A549 treated with Mapracorat at 1 μM for 4 hours (cell line): ENCODE measurements at places on chromosomes 1 and 21. TPM values are rescaled to one million over a fixed set of nuclear protein-coding genes. Genes with fewer than 3 reads are reported as not detected.

Gene FCMR
- total RNA-seq: 4.7 to 6.4 TPM (median 4.9 TPM) in 5 replicates

Gene NR1I3
- not detected in 5 replicates for total RNA-seq

Gene C1orf116
- total RNA-seq: 4.3 to 6.5 TPM (median 5.5 TPM) in 5 replicates

Gene IFI44L
- not detected in 5 replicates for total RNA-seq

Gene PUSL1
- 15.3 to 25.8 TPM (median 22.7 TPM) in 5 replicates for total RNA-seq

Gene TMCC2
- total RNA-seq: 1.4 to 1.8 TPM (median 1.6 TPM) in 5 replicates

Gene GBP4
- 0.07 to 0.08 TPM in 2 of 5 replicates, not detected in the others for total RNA-seq

Gene MANEAL
- 21.1 to 25.5 TPM (median 24.9 TPM) in 5 replicates for total RNA-seq

Gene CDC42SE1
- 76.7 to 92.0 TPM (median 80.0 TPM) in 5 replicates for total RNA-seq

Gene LGALS8
- 27.9 to 38.1 TPM (median 31.8 TPM) in 5 replicates for total RNA-seq

Gene BRWD1
- total RNA-seq: 8.2 to 10.7 TPM (median 10.0 TPM) in 5 replicates

Gene TNFSF18
- total RNA-seq: not detected in 5 replicates

Gene SLC6A9
- total RNA-seq: 11.5 to 16.0 TPM (median 13.8 TPM) in 5 replicates

Gene CD1B
- not detected in 5 replicates for total RNA-seq

Gene DMRTA2
- total RNA-seq: 0.10 to 0.26 TPM (median 0.22 TPM) in 5 replicates

Gene SYNC
- total RNA-seq: 10.7 to 15.2 TPM (median 14.5 TPM) in 5 replicates

Gene LIPI
- total RNA-seq: not detected in 5 replicates

Gene MR1
- 6.3 to 8.7 TPM (median 7.1 TPM) in 5 replicates for total RNA-seq

Gene AKR7A3
- total RNA-seq: 0.09 to 0.32 TPM (median 0.12 TPM) in 5 replicates

Gene RAB4A
- total RNA-seq: 44.0 to 54.6 TPM (median 49.9 TPM) in 5 replicates

Gene ADAM30
- total RNA-seq: not detected in 5 replicates

Gene COL16A1
- 2.9 to 5.7 TPM (median 4.6 TPM) in 5 replicates for total RNA-seq

Gene AMY1B
- not detected in 5 replicates for total RNA-seq

Gene SPATA6
- 1.3 to 1.9 TPM (median 1.7 TPM) in 5 replicates for total RNA-seq

Gene SERTAD4
- 0.50 to 1.1 TPM (median 0.64 TPM) in 5 replicates for total RNA-seq

Gene SPRR2A
- total RNA-seq: not detected in 5 replicates

Gene PRMT6
- total RNA-seq: not detected in 5 replicates

Gene VCAM1
- 0.04 to 0.09 TPM (median 0.08 TPM) in 4 of 5 replicates, not detected in the other for total RNA-seq

Gene ESPN
- 0.55 to 1.0 TPM (median 0.68 TPM) in 5 replicates for total RNA-seq

Gene PCSK9
- 2.0 to 3.8 TPM (median 3.0 TPM) in 5 replicates for total RNA-seq

Gene SDHC
- 236 to 250 TPM (median 242 TPM) in 5 replicates for total RNA-seq

Gene INAVA
- 36.4 to 50.4 TPM (median 46.3 TPM) in 5 replicates for total RNA-seq

Gene FCRL3
- total RNA-seq: not detected in 5 replicates

Gene PGBD5
- 0.19 to 0.56 TPM (median 0.37 TPM) in 5 replicates for total RNA-seq

Gene FCRL5
- 0.03 TPM in 1 of 5 replicates, not detected in the others for total RNA-seq

Gene SASS6
- total RNA-seq: 3.4 to 4.0 TPM (median 3.7 TPM) in 5 replicates

Gene INKA2
- total RNA-seq: 2.2 to 2.7 TPM (median 2.3 TPM) in 5 replicates

Gene SLC9C2
- total RNA-seq: not detected in 5 replicates

Gene NR5A2
- 2.7 to 5.3 TPM (median 3.8 TPM) in 5 replicates for total RNA-seq

Gene SSBP3
- total RNA-seq: 5.4 to 7.3 TPM (median 6.7 TPM) in 5 replicates

Gene IL24
- 0.24 to 0.91 TPM (median 0.48 TPM) in 5 replicates for total RNA-seq

Gene SLC44A5
- 0.04 to 0.06 TPM (median 0.06 TPM) in 4 of 5 replicates, not detected in the other for total RNA-seq

Gene CFH
- total RNA-seq: 3.8 to 5.3 TPM (median 4.3 TPM) in 5 replicates

Gene CFAP45
- total RNA-seq: 0.73 to 1.1 TPM (median 0.92 TPM) in 5 replicates

Gene KANK4
- 0.26 to 0.58 TPM (median 0.52 TPM) in 5 replicates for total RNA-seq

Gene CHODL
- not detected in 5 replicates for total RNA-seq
